ENCODE measurements at places on chromosomes 13 and 19.

- no peak for DNase-seq
These were observed 167.1 kb downstream of the FGF9 start for GRCh38 chr13:21837841-21838551.

- no peak for DNase-seq
These were observed 813 bp downstream of the ZNF562 start for GRCh38 chr19:9673912-9674662.

DNA sequence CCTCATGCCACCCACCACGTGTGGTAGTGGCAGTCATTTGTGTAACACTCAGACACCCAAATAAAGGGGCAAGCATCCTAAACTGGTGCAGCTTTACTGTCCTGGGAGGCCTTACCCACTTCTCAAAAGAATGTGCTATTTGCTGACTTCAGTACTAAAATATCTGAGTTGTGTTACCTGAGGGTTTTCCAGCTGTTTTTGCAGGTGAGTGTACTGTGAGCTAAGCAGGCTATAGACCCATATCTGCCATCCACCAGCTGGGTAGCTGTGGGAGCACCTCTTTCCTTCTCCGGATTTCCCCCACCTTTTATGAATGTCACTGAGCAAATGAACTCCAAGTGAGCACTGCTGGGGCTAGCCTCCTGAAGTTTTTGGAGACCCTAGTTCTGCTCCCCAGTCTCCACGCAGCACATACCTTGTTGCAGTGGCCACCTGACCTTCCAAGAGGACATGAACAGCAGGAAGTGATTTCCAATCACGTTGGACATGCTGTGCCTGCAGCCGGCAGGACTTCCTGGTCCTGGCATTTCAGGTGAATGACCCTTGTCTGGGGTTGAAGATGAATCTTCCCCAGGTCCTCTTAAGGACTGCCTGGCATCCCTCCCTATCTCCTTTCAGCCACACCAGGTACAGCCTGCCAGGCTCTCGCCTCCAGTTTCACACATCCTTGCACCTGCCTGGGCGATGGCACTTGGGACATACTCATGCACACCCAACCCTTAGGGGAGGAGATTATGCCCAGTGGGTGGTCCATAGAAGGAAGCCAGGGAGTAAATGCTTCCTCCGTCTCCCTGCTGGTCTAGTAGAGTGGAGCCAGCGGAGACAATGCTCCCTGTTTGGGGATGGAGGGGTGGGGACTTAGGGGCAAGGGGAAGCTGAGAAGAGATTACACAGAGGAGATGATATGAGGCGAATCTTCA, 109.5 kb upstream of the SPATA13 start:
- no peak for DNase-seq

GRCh38 chr13:79886601-79887000, 405.6 kb downstream of the NDFIP2 start:
- DNase-seq = no peak
